ENCODE measurements at places on chromosomes 11 and 22. TPM values are rescaled to one million over a fixed set of nuclear protein-coding genes. Genes with fewer than 3 reads are reported as not detected.

DNA sequence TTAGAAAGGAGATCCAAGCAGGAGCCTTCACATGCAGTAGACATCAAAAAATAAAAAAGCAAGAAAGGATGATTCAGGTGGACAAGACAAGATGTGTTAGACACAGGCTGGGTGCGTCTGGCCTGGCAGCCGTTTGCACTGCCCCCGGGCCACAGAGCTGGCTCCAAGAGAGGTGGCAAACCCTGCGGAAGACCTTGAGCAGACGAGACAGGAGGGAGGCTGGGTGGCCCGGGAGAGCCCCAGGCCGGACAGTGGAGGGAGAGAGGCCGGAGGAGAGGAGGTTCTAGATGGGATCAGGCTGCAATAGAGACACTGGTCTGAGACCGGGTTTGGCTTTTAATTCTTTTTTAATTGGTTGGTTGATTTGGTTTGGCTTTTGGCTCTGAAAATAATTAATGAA lies 69.6 kb upstream of the TTLL12 start:
- no peak for DNase-seq

DNA sequence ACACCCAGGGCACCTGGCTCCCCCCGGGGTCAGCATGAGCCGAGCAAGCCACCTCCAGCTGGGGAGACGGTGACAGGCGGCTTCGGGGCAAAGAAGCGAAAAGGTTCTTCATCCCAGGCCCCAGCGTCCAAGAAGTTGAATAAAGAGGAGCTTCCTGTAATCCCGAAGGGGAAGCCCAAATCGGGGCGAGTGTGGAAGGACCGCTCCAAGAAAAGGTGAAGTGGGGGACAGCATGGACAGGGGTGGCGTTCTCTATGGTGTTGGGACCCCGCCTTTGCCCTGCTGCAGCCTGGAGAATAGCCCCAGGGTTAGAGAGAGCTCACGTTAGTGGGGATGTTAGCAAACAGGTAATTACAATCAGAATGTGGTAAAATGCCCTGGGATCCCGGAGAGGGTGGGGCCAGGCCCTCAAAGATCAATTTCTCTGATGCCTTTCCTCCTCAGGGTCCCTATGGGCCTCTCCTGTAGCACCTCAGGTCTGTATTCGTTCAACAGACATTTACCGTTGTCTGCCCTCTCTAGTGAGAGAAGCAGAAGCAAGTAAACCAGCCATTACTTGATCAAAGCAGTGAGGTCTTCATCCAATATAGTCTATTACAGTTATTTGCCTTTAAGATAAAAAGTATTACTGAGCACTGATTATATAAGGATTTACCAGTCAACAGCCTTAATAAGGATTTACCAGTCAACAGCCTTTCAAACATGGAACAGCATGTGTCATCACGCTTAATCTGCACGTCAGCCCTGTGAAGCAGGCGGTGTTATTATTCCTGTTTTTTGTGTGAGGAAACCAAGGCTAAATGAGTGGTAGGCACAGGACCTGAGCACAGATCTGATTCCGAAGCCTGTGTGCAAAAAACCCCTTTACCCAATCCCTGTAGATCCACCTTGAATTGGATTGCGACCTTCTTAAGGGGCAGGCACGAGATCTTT lies 1.0 kb downstream of the CCDC86 start:
- peak; percentile 53 for DNase-seq

- no peak for DNase-seq
Observed at GRCh38 chr11:115598257-115598901, 94.2 kb upstream of the CADM1 start.

DNA sequence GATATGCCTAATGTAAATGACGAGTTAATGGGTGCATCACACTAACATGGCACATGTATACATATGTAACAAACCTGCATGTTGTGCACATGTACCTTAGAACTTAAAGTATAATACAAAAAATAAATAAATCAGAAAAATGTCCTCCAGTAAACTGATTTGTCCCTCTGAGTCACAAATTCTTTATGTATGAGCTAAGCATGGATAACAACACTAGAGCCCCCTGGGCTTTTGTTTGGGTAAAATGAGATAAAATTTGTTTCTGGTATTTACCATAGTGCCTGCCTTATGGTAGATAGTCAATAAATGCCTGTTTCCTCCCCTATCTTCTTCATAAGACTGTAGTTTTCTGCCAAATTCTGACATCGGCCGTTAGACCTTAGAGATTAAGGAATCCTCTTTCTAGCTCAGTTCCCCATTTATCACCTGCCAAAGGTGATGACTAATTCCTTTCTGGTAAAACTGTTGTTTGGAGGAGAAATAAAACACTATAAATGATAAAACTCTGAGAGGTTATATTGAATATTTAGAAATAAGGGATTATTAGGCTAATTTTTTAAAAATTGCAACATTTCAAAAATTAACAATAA lies 43.6 kb upstream of the LUZP2 start:
- DNase-seq, result no peak

- no peak for DNase-seq
Observed at GRCh38 chr11:103929170-103929903, 107.1 kb upstream of the DDI1 start.

- DNase-seq, result no peak
Observed at GRCh38 chr11:69554849-69555248, 73.4 kb downstream of the LINC01488 start.

- DNase-seq, result peak; percentile 79
Observed at GRCh38 chr11:34495724-34496377, 17.7 kb downstream of the ELF5 start.

GRCh38 chr11:107669893-107670601 lies 41.8 kb downstream of the SLN start:
- DNase-seq, result no peak

Gene BTBD18
- total RNA-seq, result not detected

Gene KCTD17
- 7.4 TPM for total RNA-seq

Gene PTPMT1
- 124 TPM for total RNA-seq

GRCh38 chr11:20594274-20595061 lies 4.9 kb upstream of the SLC6A5 start:
- peak; percentile 29 for DNase-seq

Gene CRACR2B
- 0.51 TPM for total RNA-seq

DNA sequence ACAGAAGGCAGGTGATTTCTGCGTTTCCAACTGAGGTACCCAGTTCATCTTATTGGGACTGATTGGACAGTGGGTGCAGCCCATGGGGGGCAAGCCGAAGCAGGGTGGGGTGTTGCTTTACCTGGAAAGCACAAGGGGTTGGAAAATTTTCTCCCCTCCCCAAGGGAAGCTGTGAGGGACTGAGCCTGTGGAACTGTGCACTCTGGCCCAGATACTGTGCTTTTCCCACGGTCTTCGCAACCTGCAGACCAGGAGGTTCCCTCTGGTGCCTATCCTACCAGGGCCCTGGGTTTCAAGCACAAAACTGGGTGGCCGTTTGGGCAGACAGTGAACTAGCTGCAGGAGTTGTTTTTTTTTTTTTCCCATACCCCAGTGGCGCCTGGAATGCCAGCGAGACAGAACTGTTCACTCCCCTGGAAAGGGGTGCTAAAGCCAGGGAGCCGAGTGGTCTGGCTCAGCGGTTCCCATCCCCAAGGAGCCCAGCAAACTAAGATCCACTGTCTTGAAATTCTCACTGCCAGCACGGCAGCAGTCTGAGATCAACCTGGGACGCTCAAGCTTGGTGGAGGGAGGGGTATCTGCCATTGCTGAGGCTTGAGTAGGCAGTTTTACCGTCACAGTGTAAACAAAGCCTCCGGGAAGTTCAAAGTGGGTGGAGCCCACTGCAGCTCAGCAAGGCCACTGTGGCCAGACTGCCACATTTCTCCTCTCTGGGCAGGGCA lies 97.2 kb downstream of the JRKL start:
- peak; percentile 89 for DNase-seq

DNA sequence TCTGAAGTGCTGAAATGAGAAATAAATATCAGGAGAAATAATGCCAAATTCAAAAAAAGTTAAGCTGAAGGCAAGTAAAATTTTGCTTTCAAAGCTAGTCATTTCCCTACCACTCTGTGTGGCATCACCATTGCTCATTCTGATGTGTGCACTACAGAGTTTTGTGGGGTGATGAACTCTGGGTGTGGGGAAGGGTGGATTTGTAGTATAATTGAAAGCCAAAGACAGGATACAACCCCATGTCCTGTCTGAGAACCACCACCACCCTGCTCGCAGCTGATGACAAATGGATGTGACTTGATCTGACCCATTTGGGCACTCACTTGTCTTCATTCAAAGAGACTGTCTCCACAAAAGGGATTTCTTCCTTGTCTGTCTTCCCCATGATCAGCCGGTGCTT lies 19.3 kb upstream of the TMEM9B start:
- DNase-seq, result no peak

DNA sequence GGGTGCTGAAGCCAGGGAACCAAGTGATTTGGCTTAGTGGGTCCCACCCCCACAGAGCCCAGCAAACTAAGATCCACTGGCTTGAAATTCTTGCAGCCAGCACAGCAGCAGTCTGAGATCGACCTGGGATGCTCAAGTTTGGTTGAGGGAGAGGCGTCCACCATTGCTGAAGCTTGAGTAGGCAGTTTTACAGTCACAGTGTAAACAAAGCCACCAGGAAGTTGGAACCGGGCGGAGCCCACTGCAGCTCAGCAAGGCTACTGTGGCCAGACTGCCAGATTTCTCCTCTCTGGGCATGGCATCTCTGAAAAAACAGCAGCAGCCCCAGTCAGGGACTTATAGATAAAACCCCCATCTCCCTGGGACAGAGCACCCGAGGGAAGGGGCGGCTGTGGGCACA lies 424.1 kb upstream of the TENM4 start:
- peak; percentile 38 for DNase-seq

Gene CDC42EP2
- 2.4 TPM for total RNA-seq

Gene DENND6B
- total RNA-seq, result 1.1 TPM

DNA sequence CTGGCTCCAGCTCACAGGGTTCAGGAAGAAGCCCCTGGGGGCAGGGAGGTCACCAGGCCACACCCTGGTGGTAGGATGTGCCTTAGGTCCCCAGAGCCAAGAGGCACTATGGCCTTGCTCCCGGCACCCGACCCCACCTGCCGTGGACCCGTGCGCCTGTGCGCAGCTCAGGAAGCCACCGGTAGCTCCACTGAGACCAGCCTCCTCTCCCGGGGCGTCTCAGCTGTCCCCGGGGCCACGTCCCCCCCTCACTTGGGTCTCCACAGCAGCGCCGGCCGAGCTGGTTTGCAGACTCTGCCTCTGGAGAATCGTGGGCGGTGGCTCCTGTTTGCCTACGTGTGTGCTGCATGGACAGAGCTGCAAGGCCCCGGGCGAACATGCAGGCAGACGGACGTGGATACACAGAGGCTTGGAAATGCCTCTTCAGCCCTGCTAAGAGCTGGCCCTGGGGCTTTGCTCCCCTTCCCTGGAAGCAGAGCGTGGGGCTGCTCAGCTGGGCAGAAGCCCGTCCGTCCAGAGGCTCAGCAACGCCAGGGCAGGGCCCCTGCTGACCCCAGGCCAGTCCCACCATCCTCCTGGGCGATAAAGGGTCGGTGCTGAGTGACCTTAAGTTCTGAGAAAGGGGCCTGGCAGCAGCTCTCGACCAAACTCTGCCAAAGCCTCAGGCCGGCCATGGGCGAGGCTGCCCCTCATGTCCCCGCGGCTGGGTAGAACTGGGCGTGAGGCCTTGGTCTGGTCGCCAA lies 15.3 kb upstream of the MUC5B start:
- DNase-seq, result no peak

Gene PRODH
- total RNA-seq, result 5.0 TPM

GRCh38 chr11:80082406-80082805 lies 641.6 kb upstream of the TENM4 start:
- no peak for DNase-seq

DNA sequence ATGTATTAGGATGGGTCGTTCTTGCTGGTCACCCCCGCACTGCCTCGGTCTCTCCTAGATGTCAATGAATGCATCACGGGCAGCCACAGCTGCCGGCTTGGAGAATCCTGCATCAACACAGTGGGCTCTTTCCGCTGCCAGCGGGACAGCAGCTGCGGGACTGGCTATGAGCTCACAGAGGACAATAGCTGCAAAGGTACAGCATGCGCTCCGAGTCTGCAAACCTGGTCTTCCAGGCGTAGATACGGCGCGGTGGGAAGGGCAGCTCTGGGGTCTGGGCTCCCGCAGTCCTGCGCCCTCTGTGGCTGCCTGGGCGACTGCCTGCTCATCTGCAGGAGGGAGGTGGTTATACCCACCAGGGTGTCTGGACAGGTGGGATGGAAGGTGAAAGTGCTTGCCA lies 31.0 kb downstream of the FBLN1 start:
- DNase-seq, result no peak

- DNase-seq, result peak; percentile 50
Observed at GRCh38 chr11:32231909-32232493, 141.1 kb downstream of the RCN1 start.

DNA sequence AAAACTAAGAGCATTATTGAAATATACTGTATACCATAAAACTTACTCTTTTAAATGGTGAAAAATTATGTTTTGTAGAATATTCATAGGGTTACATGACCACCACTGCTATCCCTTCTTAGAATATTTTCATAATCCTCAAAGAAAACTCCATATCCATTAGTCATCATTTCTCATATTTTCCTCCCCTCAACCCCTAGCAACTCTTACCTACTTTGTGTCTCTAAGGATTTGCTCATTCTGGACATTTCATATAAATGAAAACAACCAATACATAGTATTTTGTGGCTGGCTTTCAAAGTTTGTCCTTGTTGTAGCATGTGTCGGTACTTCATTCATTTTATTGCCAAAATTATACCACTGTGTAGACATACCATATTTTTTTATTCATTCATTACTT lies 863.8 kb downstream of the KCNA4 start:
- no peak for DNase-seq

DNA sequence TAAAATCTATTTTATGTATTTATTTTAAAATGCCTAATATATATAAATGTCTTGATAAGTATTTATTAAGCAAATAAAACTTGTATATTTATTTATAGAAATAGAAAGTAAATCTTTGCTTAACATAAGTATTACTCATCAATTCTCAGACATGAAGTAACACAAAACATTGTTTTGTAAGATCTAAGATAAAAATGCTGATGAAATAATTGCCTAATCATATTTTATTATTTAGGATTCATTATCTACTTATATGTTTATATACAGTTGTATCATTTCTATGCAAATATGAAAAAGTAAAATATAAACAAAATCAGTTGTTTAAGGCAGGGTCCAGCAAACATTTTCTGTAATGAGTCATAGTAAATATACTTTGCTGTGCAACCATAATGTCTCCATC lies 507.8 kb upstream of the CNTN5 start:
- DNase-seq, result peak; percentile 17

DNA sequence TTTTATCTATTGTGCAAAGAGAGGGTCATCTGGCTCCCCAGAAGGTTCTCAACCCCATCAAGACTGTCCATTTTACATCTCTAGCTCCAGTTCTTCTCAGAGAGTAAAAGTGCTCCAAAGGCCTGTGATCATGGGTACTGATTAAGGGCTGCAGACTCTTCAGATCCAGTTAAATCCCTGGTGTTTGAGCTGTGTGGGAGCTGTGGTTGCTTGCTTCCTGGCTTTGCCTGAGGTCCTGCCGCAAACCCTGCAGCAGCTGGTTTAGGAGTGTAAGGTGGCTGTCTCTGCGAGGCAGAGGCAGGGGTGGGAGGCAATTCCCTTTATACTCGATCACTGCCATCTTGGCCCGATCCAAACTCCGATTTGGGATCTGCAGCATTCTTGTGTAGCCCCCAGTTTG lies 1.2 kb downstream of the MRPL17 start:
- no peak for DNase-seq

Gene CALCA
- not detected for total RNA-seq

Gene APOBEC3B
- total RNA-seq, result 0.26 TPM

- DNase-seq, result peak; percentile 88
Observed at GRCh38 chr11:2092956-2093412, 46.2 kb downstream of the IGF2 start.

- DNase-seq, result no peak
Observed at GRCh38 chr11:116225236-116225635, 547.6 kb downstream of the BUD13 start.

Measured in bronchial epithelial cell (primary cell).